ENCODE measurements at places on chromosomes 2 and 18.

- DNase-seq, result no peak
These were observed 13.8 kb upstream of the SERTAD2 start for GRCh38 chr2:64667535-64667934.

DNA sequence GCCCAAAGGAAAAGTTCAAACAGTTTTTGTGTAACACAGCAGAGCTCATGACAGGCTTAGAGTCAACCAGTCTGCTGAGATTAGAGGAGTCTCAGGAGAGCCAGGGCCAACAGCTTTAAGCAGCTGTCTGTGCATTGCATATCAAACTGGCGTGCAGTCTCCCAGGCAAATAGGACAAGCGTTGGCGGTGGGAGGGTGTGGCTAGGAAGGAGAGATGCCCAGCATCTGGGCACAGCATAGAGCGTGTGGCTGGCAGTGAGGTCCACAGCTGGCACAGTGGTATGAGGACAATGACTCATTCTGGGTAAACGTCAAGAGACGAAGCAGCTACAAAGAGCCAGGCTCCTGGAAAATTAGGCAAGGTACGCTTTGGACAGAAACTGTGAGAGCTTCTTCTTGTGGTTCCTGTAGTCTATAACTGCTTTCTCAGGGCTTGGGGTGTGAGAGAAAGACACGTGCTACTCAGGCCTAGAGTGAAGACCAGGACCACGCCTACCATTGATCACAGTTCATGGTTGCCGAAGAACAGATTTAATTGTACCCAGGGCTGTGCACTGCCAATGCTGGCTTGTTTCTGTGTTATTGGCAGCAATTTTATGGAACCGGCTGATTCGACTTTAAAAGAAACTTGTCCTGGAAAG lies 14.8 kb downstream of the ZAP70 start:
- DNase-seq, result no peak

DNA sequence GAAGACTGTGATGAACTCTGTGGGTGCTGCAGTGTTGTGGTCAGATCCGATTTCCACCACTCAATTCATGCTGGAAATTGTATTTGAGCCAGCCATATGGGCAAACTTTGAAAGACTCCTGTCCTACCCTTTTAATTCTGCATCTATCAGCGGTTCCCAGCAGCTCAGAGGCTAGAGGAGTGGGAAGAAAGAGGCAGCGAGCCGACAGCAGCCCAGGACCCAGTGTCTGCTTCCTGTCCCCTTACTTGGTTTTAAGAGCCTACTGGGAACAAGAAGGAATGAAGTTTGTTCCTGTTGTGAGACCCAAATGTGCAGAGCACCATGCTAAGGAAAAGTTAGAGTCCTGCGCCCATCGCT lies 72.7 kb upstream of the FOSL2 start:
- no peak for DNase-seq

DNA sequence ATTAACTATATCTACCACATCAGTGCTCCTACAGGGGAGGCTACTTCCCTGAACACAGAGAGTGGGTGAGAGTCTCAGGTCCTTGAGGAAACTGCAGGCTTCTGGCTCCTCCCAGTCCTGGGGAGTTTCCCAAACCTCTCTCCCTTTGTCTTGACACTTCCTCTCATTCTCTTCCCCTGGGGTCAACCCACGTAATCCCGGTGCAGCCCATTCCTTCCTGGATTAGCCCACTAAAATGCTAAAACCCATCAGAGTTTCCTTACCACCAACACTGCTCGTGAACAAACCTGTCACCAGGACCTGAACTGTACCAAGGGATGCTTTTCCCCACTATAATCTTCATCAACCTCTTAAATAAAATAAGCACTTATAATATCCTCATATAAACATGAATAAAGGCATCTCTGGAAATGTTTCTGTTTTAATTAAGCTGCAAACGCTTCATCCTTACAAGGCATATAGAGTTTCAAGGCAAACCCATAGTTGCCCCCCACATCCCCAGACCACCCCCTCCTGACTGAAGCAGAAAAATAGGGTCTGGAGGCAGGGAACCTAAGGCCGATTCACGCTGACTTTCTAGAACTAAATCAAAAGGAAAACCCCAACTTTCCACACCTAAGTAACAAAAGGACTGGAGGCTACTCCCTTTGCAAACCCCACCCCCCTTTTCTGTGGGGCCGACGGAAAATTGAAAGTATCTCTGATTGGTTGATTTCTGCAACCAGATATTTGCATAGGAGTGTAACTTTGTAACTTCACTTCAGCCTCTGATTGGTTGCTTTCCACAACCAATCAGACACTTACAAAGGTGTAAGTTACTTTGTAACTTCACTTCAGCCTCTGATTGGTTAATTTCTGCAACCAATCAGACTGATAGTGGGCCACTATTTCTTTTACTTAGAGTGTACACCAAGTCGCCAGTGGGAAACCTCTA lies 19.0 kb downstream of the TMSB10 start:
- DNase-seq, result peak; percentile 53

- no peak for DNase-seq
These were observed 501.7 kb upstream of the TCF4 start for GRCh38 chr18:56089612-56090258.

DNA sequence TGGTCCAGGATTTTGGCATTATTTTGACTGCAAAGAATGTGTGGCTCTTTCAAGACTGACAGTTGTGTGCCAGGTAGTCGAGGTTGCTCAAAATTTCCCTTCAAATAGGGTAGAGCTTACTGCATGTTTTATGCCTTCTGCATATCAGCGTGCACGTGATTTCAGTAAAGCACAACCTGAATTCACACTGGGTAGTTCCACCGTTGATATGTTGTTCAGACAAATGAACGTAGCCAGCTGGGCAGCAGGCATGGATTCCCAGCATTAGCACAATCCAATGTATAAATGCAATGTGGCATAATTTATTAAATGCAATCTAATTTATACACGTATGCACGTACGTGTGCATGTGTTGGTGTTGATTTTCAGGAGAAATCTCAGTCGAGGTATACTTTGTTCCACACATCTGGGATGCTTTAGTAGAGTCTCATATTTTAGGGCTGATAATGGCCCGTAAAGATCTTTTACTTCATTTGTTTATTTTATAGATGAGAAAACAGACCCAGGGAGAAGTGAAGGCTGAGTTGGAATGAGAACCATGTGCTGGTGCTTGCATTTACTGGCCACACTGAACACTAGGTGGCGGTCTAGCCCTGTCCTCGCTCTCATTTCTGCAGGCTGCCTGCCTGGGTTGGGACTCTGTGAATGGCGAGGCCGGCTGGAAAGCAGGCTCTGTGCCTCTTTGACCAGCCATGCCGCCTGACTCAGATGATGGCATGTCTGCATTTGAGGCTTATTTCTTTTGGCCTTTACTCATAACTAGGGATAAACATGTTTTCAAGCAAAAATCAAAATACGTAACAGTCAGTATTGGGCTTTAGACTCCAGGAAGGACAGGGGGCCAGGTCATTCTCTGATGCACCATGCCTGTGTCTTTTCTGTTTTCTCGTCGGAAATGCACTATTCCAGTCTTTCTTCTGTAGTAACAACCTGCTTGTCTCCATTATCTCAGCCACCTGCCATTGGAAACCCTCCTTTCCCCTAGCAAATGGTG lies 120.4 kb downstream of the RNF144A start:
- no peak for DNase-seq

- DNase-seq, result no peak
These were observed 281.7 kb upstream of the ID2 start for GRCh38 chr2:8400196-8400595.

- DNase-seq, result no peak
These were observed 47.2 kb upstream of the RAB12 start for GRCh38 chr18:8562070-8562469.

DNA sequence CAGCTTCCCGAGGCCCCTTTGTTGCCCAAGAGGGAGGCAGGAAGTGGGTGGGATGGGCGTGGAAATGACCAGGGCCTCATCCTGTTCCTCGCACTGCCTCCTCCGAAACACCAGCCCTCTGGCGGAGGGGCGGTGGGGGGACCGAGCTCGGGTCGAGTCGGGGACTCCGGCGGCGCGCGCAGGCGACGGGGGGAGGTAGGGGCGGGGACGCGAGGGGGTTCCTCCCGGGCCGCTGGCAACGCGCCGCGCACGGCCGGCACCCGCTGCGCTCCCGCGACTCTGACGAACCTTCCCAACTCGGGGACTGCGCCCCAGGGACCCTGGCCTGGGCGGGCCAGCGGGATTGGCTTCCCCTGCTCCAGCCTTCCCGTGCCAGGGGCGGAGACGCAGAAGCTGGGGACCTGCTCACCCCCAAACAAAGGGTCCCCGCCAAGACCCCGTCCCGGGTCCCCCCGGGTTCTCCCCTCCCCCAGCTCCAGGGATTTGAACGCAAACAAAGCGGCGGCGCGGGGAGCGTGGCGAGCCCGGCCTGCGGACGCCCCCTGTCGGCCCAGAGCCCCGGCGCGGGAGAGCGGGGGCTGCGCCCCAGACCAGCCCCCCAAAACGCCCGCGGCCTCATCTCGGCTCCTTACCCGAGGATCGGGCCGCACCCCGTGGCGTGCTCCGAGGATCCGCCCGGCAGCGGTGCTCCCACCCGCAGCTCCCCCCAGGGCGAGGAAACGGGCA lies 1.2 kb downstream of the SEMA4C start:
- no peak for DNase-seq

Measured in stimulated activated CD4-positive, alpha-beta T cell treated with anti-CD3 and anti-CD28 coated beads, Interleukin-15, amount 100 ng/mL, for 48 hours (primary cell).